ENCODE measurements at places on chromosomes 7 and 10. TPM values are rescaled to one million over a fixed set of nuclear protein-coding genes. Genes with fewer than 3 reads are reported as not detected.

Gene OR9A2
- total RNA-seq, result 0.50 TPM

DNA sequence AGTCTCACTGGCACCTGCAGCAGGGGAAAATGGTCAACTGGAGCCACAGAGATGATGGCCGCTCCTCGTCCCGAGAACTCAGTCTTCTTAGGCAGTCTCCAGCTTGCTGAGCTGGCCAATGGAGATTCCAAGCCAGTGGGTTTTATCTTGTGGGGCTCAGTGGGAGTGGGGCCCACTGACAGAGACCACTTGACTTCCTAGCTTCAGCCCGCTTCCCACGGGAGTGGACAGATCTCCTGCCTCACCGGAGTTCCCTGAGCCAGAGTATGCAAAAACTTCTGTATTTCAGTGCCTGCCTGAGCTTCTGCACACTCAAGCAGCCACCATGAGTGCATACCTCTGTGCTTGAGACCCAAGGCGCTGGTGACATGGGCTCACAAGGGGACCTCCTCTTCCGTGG lies 105.8 kb downstream of the ZWINT start:
- no peaks in the 10 kb centered on the region for H3K4me1 ChIP-seq
- no peaks in the 10 kb centered on the region for H3K36me3 ChIP-seq
- no peaks in the 10 kb centered on the region for H3K27me3 ChIP-seq
- DNase-seq, result no peak

DNA sequence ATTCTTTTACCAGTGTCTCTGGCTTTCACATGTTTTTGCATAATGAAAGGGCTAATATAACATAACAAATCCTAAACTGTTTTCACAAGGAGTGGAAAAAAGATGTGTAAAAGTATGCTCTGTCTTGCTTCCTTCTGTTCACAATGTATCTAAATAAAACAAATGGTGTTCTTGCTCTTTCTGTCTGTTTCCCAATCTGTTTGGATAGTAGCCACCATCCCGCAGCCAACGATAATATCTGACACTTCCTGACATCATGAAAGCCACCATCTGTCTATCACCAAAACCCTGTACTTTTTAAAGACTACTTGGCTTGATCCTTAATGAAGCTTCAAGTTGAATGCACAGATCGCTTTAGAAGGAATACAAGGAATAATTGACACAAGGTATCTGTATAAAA lies 246.2 kb downstream of the ETV1 start:
- H3K4me1 ChIP-seq, result no peaks in the 10 kb centered on the region
- no peaks in the 10 kb centered on the region for H3K27me3 ChIP-seq
- H3K4me3 ChIP-seq, result no peak overlapping the region
- H3K27ac ChIP-seq, result no peak overlapping the region
- H3K36me3 ChIP-seq, result no peaks in the 10 kb centered on the region

DNA sequence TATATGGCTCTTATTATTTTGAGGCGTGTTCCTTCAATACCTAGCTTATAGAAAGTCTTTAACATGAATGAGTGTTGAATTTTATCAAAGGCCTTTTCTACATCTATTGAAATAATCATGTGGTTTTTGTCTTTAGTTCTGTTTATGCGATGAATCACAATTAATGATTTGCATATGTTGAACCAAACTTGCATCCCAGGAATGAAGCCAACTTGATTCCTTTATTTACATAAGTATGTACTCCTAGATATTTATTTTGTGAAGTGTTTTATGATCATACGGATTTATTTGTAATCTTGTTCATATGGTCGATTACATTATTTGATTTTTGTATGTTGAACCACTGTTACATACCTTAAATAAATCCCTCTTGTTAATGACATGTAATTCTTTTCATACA lies 244.3 kb upstream of the KCND2 start:
- no peak overlapping the region for H3K4me3 ChIP-seq
- no peak overlapping the region for H3K27ac ChIP-seq
- no peak for DNase-seq
- H3K27me3 ChIP-seq, result no peaks in the 10 kb centered on the region

DNA sequence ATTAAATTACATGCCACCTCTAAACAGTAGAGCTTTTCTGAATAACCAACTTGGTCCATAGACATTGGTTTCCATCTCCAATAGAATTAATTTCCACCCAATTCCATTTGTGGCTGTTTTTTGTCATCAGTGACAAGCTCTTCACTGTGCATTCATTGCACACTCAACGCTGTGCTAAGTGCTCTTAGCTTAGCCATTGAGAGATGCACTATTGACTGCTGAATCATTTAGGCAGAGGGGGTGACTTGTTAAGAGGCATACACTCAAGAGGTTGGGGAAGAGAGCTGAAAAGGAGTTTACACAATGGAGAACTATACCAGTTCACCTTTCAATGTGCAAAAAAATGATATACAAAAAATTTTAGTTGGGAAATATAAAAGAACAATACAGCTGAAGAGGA lies 31.9 kb upstream of the CBLL1 start:
- no peak overlapping the region for H3K4me3 ChIP-seq
- H3K4me1 ChIP-seq, result no peaks in the 10 kb centered on the region
- no peaks in the 10 kb centered on the region for H3K27me3 ChIP-seq
- H3K27ac ChIP-seq, result no peak overlapping the region
- H3K36me3 ChIP-seq, result no peaks in the 10 kb centered on the region
- DNase-seq, result no peak

Measured in spinal cord (tissue), 10 donors.